ENCODE measurements at places on chromosomes 6 and 20.
A peak's percentile ranks its signal among the peaks of the same experiment; 100 is the strongest.

- DNase-seq = no peak
These were observed 397.7 kb downstream of the RFPL4B start for GRCh38 chr6:112744827-112745226.

- no peak for DNase-seq
These were observed 548 bp upstream of the BCAS4 start for GRCh38 chr20:50794181-50794845.

DNA sequence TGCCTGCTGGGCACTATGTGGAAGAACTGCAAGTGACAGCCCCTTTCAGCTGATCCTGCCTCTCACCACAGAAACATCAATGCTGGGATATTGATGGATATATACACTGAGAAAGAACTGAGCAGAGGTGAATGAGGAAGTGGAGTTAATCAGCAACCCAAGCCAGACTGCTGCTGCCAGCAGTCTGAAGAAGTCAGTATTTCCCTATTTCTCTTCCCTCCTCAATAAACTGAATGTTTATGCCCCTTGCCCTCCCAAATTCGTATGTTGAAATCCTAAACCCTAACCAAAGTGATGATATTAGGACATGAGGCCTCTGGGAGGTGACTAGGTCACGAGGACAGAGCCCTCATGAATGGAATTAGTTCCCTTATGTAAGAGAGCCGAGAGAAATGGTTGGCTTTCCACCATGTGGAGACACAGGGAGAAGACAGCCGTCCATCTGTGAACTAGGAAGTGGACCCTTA, 76.3 kb downstream of the CDK19 start:
- DNase-seq = no peak

- no peak for DNase-seq
These were observed 242.5 kb upstream of the JAG1 start for GRCh38 chr20:10916312-10916711.

- no peak for DNase-seq
These were observed 71.9 kb downstream of the GRM1 start for GRCh38 chr6:146100776-146101175.

GRCh38 chr6:35381132-35381531, 38.8 kb downstream of the PPARD start:
- peak; percentile 61 for DNase-seq

Measured in hepatic stellate cell (primary cell).